ENCODE measurements at places on chromosomes 11 and 22. TPM values are rescaled to one million over a fixed set of nuclear protein-coding genes. Genes with fewer than 3 reads are reported as not detected.
A peak's percentile ranks its signal among the peaks of the same experiment; 100 is the strongest.

Gene BEST1
- 0.39 TPM for total RNA-seq

Gene SSH3
- total RNA-seq, result 39.9 TPM

GRCh38 chr11:68727783-68728182 is 23.5 kb downstream of the TESMIN start:
- no peak for DNase-seq

- DNase-seq, result peak; percentile 8
Measured at GRCh38 chr11:111819829-111820237, 51.5 kb downstream of the ALG9 start.

Gene HMOX1
- 2.1 TPM for total RNA-seq

DNA sequence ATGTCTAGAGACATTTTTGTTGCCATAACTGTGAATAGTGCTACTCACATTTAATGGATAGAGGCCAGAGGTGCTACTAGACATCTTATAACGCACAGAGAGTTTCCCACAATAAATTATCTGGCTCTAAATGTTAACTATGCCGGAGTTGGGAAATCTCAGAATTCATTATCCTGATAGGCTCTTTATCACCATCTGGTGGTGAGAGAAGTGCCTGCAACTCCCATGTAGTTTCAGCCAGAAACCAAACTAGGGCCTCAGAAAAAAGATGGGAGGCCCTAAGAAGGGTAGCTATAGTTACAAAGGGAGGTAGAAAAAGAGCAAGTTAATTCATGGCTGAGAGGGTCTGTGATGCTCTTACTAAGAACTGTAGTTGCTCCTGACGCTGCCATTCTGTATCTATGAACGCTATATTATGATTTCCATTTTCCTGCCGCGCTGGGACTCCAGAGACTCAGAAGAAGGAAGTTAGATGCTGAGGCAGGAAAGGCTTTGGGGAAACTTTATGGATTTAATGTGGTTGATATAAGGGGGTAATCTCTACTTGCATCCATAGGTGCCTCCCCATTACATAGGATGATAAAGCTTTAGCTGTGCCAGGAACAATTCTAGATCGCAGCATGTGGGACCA is 22.9 kb upstream of the MRPL17 start:
- DNase-seq, result peak; percentile 75

- no peak for DNase-seq
Measured at GRCh38 chr11:88179971-88180629, 4.9 kb upstream of the RAB38 start.

- DNase-seq, result no peak
Measured at GRCh38 chr11:73516080-73516479, 81.8 kb downstream of the FAM168A start.

- no peak for DNase-seq
Measured at GRCh38 chr22:49156662-49157285, 670.9 kb downstream of the BRD1 start.

Gene TCN2
- 6.6 TPM for total RNA-seq

Gene CHRM4
- 0.56 TPM for total RNA-seq

DNA sequence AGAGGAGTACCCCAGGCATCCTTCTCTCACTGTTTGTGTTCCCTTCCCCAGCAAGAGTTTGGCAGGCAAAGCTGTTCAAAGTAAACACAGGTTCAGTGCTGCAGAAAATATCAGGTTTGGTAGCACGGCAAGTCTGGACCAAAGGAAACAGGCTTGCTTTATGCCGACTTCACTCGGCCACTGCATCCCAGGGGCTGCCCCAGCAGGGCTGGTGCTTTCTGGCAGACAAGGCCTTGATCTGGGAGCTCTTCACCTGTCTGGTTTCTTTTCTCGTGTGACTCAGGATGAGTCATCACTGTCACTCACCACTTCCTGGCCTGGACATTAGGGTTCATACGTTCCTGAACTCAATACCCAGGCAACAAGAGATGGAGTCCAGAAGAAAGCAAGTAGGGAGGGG is 52.6 kb upstream of the NAV2 start:
- DNase-seq, result no peak

Gene ANKK1
- 0.18 TPM for total RNA-seq

GRCh38 chr11:43554148-43554473 is 126.4 kb upstream of the HSD17B12 start:
- peak; percentile 39 for DNase-seq

DNA sequence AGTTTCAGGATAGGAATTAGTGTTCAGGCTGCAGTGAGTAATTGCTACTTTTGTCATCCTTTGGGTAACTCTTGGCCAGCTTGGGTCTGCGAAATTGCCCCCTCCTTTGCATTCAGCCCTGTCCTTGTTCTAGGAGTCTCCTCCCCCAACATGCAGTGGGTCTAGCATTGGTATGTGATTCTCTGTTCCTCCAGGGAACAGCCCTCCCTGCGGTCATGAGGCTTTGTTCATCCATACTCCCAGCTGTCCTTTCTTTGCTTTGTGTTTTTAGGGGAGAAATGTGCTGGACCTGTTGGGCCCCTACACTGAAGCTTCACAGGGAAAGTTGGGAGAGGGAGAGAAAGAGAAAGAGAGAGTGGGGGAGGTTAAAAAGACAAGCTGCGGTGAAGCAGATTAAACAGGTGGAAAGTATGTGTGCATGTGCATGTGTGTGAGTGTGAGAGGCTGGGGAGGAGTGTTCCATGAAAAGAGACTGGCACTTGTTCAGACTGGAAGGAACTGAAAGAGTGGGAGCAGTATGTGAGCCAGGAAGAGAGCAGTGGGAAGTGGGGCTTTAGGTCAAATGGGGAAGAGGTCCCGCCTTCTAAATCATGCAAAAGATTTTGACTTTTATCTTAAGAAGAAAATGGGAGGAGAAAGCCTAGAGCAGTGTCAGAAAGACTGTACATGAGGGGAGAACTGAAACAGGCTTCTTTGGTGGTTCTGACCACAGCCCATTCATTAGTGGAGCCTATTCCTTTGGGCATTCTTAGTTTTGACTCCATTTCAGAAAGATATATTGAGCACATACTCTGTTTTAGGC is 17.9 kb upstream of the SESN3 start:
- no peak for DNase-seq

Gene SMC1B
- total RNA-seq, result not detected

- no peak for DNase-seq
Measured at GRCh38 chr11:46588131-46588530, 5.7 kb downstream of the AMBRA1 start.

DNA sequence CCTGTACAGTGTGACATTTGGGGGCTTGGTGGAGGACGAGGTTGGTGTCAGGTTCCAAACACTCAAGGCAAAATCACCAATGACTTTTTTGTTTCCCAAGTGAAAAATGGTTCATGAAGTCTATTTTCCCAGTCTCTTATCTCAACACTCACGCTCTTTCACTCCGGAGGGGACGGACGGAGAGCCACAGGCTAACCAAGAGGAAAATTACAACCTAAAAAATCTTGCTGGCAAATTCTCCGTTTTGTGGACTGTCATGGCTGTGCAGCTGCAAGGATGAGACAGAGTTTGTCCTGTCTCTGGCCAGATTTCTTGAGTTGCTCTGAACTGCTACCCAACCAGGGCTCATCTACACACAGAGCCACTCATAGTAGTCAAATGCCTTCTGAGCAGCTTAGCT is 101.2 kb downstream of the ABTB2 start:
- DNase-seq, result no peak

GRCh38 chr22:16819249-16819648 is 6.0 kb downstream of the XKR3 start:
- no peak for DNase-seq

- no peak for DNase-seq
Measured at GRCh38 chr11:12253843-12254281, 123.5 kb upstream of the PARVA start.

- DNase-seq, result no peak
Measured at GRCh38 chr11:101278286-101278685, 148.7 kb upstream of the PGR start.

Gene OR52E8
- total RNA-seq, result 0.71 TPM

Gene OR2AG2
- not detected for total RNA-seq

Gene DLG2
- 6.1 TPM for total RNA-seq
